ENCODE measurements at places on chromosomes 6 and 20.

DNA sequence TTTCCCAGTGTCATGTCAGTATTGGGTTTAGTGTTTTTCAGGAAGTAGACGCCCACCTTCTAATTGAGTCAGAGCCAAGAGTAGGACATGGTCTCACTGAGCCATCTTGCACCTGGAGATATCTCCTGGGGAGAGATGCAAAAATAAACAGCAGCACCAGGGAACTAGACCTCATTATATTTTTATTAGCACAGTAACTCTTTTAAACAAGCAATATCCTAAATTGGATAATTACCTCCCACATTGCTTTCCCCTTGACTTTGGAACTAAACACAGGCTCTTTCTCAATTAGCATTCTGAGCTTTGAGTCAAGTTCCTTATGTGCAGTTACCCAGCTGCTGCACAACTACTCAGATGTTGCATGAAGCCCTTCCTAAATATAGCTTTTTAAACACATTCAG lies 175.4 kb downstream of the IBTK start:
- DNase-seq: no peak

- no peak for DNase-seq
Measured at GRCh38 chr20:33474963-33475362, 14.9 kb upstream of the CBFA2T2 start.

- no peak for DNase-seq
Measured at GRCh38 chr20:64254571-64255360, 782 bp upstream of the PCMTD2 start.

- no peak for DNase-seq
Measured at GRCh38 chr6:79005497-79005896, 72.6 kb downstream of the PHIP start.

DNA sequence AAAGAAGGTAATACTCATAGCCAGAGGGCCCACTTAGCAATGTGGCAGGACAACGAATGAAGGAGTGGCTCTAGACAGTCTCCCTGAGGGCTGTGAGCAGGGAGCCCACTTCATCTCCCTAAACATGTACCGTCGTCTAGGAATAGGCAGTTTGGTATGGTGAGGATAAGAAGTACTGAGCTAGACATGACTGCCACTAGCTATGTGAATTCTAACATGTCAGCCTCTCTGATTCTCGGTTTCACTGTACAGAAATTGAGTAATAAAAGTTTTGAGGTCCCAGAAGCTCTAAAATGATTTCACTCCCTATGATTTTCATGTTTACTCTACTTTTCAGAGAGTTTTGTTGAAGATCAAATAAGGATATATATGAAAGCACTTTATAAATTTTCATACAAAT lies 107.1 kb downstream of the AHI1 start:
- DNase-seq: no peak

GRCh38 chr20:44644230-44644617 lies 7.3 kb downstream of the ADA start:
- peak; percentile 21 for DNase-seq

Data from CD4-positive, alpha-beta T cell treated with Interleukin-4 for 4 hours (primary cell).